ENCODE measurements at places on chromosomes 11 and 22.
A peak's percentile ranks its signal among the peaks of the same experiment; 100 is the strongest.

DNA sequence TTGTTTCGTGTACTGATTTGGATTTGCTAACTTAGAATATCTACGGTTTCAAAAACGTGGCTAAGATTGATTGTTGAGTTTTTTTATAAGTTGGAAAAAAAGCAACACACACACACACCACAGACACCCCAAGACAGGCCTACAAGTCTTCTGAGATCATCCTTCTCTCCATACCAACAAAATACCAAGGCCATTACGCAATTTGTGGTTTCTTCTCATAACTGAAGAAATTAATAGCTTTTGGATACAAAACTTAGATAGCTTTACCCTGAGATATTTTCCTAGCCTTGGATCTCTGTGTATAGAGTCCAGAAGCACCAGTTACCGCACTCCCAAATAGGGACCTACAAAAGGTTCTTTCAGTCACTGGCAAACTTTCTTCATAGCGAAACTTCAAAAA is 113.6 kb downstream of the SIK3 start:
- DNase-seq: no peak

DNA sequence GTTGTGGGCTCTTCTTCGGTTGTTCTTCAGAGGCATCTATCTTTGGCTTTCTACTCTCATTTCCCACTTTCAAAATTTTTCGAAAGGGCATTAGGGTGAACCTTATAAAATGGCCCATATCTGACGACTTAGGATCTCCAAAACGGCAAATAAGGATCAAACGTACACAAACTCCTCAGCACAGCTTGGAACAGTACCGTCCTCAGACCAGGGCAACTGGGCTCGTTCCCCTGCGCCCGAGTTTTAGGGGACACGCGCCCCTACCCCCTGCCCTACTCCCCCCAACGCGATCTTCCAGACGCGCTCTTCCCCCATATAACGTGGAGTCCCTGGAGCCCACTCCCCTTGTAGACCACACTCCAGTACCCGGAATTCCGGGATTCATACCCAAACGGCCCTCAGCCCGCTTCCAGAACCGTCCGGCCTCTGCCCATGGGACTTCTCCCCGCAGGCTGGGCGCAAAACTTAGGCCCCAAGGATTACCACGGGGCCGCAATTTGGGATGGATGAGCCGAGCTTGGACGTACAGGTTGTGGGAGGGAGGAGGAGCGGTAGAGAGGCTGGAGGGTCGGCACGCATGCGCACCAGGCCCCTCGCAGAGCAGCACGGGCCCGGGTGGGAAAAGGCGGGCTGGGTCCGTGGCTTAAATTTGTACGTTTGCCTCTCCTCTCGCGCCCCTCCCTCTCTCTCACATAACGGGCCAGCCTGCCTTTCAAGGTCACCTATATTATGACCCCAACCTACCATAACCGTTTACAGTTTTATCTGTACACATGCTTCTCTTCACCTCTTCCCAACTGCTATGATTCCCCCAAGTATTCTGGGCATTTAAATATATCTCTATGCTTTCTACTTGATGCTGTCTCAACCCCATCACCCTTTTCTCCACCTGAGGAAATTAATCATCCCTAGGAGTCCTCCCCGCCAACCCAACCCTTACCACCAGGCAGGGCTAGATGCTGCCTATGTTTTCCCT is 3.4 kb downstream of the CCDC89 start:
- no peak for DNase-seq

GRCh38 chr11:63564784-63565350 is 1.7 kb upstream of the PLAAT2 start:
- DNase-seq: no peak

DNA sequence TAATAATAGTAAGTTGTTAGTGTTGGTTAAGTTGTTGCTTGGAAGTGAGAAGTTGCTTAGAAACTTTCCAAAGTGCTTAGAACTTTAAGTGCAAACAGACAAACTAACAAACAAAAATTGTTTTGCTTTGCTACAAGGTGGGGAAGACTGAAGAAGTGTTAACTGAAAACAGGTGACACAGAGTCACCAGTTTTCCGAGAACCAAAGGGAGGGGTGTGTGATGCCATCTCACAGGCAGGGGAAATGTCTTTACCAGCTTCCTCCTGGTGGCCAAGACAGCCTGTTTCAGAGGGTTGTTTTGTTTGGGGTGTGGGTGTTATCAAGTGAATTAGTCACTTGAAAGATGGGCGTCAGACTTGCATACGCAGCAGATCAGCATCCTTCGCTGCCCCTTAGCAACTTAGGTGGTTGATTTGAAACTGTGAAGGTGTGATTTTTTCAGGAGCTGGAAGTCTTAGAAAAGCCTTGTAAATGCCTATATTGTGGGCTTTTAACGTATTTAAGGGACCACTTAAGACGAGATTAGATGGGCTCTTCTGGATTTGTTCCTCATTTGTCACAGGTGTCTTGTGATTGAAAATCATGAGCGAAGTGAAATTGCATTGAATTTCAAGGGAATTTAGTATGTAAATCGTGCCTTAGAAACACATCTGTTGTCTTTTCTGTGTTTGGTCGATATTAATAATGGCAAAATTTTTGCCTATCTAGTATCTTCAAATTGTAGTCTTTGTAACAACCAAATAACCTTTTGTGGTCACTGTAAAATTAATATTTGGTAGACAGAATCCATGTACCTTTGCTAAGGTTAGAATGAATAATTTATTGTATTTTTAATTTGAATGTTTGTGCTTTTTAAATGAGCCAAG is 2.7 kb downstream of the NEAT1 start:
- no peak for DNase-seq

DNA sequence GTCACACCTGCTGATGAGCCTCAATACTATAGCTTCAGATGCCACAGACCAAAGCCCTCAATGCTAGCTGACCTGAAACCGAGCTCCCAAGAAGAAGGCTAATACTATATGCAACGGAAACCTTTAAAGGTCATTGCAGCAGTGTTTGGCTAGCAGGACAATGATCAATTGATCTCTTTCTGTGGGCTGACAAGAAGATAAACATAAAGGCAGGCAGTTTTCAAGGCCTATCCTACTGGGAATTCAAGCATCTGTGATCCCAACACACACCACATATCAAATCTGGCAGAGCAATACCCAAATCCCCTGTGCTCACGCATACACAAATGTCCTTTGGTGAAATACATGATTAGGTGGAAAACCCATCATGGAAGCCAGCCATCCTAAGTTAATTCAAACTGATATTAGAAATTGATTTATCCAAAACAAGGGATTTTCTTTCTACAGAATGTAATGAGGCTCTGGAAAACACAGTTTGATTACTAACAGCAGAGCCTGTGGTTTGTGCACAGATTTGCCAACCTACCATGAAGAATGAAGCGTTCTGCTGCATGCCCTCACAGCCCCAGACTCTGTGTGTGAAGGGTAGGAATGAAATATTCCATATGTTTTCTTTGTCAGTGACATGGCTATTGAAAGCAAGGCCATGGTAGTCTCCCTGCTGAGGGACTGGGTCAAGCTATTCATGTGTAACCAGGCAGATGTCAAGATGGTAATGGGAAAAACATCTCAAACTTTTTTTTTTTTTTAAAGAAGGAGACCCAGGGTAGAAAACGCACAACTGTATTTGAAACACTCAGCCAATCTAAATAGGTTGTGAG is 12.2 kb downstream of the LGR4 start:
- DNase-seq: no peak

DNA sequence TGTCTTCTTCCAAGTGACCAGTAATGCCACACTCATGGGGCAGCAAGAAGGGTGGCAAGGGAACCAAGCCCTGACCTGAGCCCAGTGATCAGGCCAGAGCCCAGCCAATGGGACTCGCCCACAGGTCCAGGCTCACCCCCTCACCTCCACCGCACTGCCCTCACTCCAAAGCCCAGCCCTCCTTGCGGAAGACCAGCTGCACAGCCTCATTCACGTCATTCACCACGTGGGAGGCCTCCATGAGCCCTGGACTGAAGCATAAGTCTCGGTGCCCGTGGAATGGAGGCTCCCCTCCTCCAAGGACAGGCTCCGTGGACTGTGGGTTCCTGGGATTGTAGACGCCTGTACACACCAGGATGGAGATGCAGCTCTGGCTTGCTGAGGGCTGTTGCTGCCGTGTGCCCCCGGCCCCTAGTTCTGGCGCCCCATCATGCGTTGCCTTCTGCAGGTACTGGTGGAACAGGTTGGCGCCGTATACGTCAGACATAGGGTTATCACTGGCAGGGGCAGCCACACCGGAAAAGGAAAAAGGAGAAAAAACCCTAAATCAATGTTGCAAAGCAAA is 16.8 kb upstream of the TMEM121B start:
- no peak for DNase-seq

- DNase-seq: no peak
Observed at GRCh38 chr11:55503449-55503848, 50.8 kb upstream of the OR4C15 start.

GRCh38 chr11:11789735-11790369 is 51.9 kb upstream of the USP47 start:
- DNase-seq: peak; percentile 20

GRCh38 chr11:121754598-121754997 is 301.8 kb upstream of the SORL1-AS1 start:
- no peak for DNase-seq

DNA sequence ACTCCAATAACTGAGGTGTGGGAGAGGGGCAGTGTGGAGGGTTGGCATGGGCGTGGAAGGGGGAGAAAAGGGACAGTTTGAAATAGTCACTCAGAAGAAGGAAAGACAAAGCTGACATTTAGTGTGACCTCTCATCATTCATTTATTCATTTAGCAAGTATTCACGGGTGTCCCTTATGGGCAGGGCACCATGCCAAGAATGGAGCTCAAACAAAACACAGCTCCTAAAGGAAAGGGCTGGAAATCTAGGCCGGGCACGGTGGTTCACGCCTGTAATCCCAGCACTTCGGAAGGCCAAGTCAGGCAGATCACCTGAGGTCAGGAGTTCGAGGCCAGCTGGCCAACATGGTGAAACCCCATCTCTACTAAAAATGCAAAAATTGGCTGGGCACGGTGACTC is 19.4 kb upstream of the DGKZ start:
- no peak for DNase-seq

DNA sequence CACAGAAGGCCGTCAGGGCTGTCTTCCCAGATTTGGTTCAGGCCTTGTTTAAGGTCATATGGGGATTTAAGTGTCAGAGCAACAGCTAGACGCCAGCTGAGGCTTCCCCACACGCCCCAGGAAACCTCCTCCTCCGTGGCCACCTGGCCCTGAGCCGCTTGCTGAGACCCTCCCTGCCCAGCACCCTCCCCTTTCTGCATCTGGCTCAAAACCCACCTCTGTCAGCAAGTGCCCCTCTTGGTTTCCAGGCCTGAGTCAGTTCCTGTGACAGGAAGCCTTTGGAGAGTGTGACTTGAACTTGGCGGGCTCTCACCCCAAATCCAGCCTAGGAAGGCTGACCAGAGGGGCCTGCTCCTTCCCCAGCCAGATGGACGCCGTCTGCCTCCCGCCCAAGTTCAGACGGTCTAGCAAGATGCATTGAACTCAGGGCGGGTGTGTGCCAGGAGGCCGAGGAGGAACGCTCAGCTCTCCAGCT is 561 bp downstream of the FXYD2 start:
- no peak for DNase-seq

DNA sequence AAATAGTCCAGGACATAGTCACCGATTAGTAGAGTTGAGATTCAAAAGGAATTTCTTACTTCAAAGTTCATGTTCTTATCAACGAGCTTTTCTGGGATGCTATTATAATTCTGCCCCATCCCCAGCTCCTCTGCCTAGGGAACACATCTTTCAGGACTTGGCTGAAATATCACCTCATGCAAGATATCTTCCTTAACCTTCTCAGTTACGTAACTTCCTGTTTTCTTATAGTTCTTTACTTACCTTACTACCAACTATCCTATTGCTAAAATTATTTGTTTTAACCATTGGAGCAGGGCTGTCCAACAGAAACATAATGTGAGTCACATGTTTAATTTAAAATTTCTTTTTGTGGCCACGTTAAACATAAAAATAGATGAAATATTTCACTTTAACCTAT is 2.3 kb downstream of the NARS2 start:
- no peak for DNase-seq

- no peak for DNase-seq
Observed at GRCh38 chr11:128575961-128576350, 11.4 kb downstream of the ETS1 start.

DNA sequence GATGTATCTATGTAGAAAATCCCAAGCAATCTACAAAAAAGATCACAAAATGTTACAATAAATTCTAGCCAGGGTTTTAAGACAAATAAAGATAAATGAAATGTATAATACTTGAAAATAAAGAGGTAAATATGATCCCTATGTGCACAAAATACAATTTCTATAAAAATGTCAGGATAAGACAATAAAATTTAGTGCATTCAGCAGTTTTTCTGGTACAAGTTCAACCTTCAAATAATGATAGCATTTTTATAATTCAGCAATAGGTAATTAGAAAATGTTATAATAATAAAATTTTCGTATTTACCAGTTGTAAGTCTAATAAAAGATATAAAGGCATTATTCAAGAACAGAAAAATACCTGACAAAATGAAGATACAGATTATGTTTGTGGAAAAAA is 726.8 kb upstream of the FAT3 start:
- no peak for DNase-seq

DNA sequence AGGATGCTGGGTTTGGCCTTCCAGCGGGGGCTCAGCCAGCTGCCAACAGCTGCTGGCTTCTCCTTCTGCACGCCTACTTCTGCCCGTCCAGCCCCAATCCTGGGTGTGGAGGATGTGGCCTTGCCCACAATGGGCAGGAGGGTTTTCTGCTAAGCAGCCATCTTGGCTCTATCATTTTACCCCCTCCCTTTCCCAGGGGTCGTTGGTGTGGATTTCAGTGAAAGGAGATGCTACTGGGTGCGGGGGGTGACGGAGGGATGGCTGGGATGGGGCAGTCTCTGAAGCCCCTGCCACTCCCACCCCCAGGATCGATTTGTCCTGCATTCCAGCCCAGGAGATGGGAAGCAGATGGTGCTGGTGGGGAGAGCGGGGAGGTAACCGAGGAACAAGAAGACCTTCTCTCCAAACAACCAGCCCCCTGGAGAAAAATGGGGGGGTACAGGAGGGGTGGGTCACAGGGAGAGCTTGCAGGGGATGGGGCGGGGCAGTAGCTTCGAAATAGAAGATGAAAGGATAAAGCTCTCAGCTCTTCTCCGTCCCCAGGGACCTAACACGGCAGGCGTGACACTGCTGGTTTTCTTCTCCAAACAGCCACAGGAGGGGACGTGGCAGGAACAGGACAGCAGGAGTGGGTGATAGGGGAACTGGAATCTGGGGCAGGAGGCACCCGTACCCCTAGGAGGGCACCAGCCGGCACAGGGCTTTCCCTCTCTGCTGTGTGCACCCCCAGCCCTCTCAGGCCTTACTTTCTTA is 68.9 kb downstream of the NECTIN1 start:
- DNase-seq: no peak

GRCh38 chr22:42946546-42947198 is 68.3 kb downstream of the PACSIN2 start:
- no peak for DNase-seq

- no peak for DNase-seq
Observed at GRCh38 chr22:33625959-33626358, 294.3 kb downstream of the LARGE1 start.

GRCh38 chr11:107183953-107184352 is 165.7 kb upstream of the GUCY1A2 start:
- DNase-seq: no peak

DNA sequence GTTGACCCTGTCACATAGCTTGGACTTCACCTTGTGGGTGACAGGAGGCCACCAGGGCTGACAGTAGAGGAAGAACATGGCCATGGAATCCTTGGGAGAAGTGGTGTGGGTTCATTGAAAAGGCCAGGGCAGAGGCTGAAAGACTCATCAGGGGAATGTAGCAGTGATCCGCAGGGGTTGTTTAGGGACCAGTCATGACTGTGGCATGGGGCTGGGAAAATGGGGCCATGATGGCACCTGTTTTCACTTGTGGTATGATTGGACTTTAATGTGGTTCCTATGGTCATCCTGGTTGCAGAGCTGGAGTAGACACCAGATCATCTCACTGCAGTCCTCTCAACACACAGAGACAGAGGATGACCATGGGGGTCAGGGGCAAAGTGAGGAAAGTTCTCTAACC is 66.7 kb upstream of the MYEOV start:
- no peak for DNase-seq

All from neural crest cell (in vitro differentiated cells).